Regular cardiac myocyte (primary cell): ENCODE measurements at places on chromosomes 6 and 20. TPM values are rescaled to one million over a fixed set of nuclear protein-coding genes. Genes with fewer than 3 reads are reported as not detected.

The OPRM1 gene
- not detected in 2 replicates for total RNA-seq

The TRIM10 gene
- total RNA-seq: under 0.01 TPM in 1 of 2 replicates, not detected in the other

The AVP gene
- total RNA-seq: not detected in 2 replicates

The ADGRF4 gene
- total RNA-seq: 0.19 and 0.28 TPM in 2 replicates

The L3MBTL3 gene
- total RNA-seq: 13.2 and 15.5 TPM in 2 replicates

The GSTA1 gene
- total RNA-seq: not detected in 2 replicates

The NEURL2 gene
- 1.5 and 5.1 TPM in 2 replicates for total RNA-seq

The CST2 gene
- total RNA-seq: 6.9 and 38.1 TPM in 2 replicates

The GSTA3 gene
- total RNA-seq: not detected in 2 replicates

The SERAC1 gene
- 6.7 and 13.2 TPM in 2 replicates for total RNA-seq

The CD93 gene
- 2.8 and 3.1 TPM in 2 replicates for total RNA-seq

The CSNK2A1 gene
- 120 and 125 TPM in 2 replicates for total RNA-seq

The GNRH2 gene
- 0.28 TPM in 1 of 2 replicates, not detected in the other for total RNA-seq

The ZNF512B gene
- total RNA-seq: 5.1 and 8.4 TPM in 2 replicates

The ZNFX1 gene
- total RNA-seq: 39.3 and 40.3 TPM in 2 replicates

The COL9A3 gene
- total RNA-seq: under 0.01 and 0.19 TPM in 2 replicates

The DSN1 gene
- 14.7 and 25.9 TPM in 2 replicates for total RNA-seq

The C6orf132 gene
- 0.28 and 1.2 TPM in 2 replicates for total RNA-seq

The CENPW gene
- total RNA-seq: 3.7 and 21.3 TPM in 2 replicates

The RREB1 gene
- total RNA-seq: 9.6 and 17.8 TPM in 2 replicates

The PSORS1C2 gene
- not detected in 2 replicates for total RNA-seq

The TFAP2D gene
- total RNA-seq: not detected in 2 replicates

The SIRPG gene
- not detected in 2 replicates for total RNA-seq

The PLN gene
- 0.19 and 3.1 TPM in 2 replicates for total RNA-seq

The SIRPB2 gene
- total RNA-seq: not detected in 2 replicates

The FGD2 gene
- total RNA-seq: not detected in 2 replicates

The SPTLC3 gene
- 3.1 and 5.9 TPM in 2 replicates for total RNA-seq

The SPATS1 gene
- not detected in 2 replicates for total RNA-seq

The PKHD1 gene
- under 0.01 TPM in 2 replicates for total RNA-seq

The BEND6 gene
- total RNA-seq: 10.0 and 13.8 TPM in 2 replicates

The CYP24A1 gene
- total RNA-seq: 0.96 and 1.7 TPM in 2 replicates

The ERMARD gene
- total RNA-seq: 15.5 and 17.2 TPM in 2 replicates

The SLC18B1 gene
- 4.6 and 6.8 TPM in 2 replicates for total RNA-seq

The ARFGEF3 gene
- total RNA-seq: 0.19 and 0.56 TPM in 2 replicates

The FILIP1 gene
- 0.58 and 2.5 TPM in 2 replicates for total RNA-seq

The MYBL2 gene
- 0.56 and 20.1 TPM in 2 replicates for total RNA-seq

The ARMH2 gene
- not detected in 2 replicates for total RNA-seq

The ZC3H12D gene
- total RNA-seq: under 0.01 TPM in 2 replicates

The RNF39 gene
- total RNA-seq: 0.28 TPM in 1 of 2 replicates, not detected in the other

The BACH2 gene
- under 0.01 TPM in 2 replicates for total RNA-seq

The ATP6V1G2 gene
- 1.2 and 5.1 TPM in 2 replicates for total RNA-seq

The FAM209B gene
- not detected in 2 replicates for total RNA-seq

The NKAIN4 gene
- 0.19 TPM in 1 of 2 replicates, not detected in the other for total RNA-seq

The LY86 gene
- not detected in 2 replicates for total RNA-seq

The RAET1L gene
- total RNA-seq: not detected in 2 replicates

The ARMC2 gene
- total RNA-seq: 1.5 and 6.2 TPM in 2 replicates

The FAXC gene
- 0.77 and 1.4 TPM in 2 replicates for total RNA-seq

The PLCB4 gene
- 7.1 and 7.3 TPM in 2 replicates for total RNA-seq

The AAR2 gene
- total RNA-seq: 20.0 and 22.4 TPM in 2 replicates

The GABRR2 gene
- 0.19 and 0.56 TPM in 2 replicates for total RNA-seq

The TSBP1 gene
- not detected in 2 replicates for total RNA-seq

The PLA2G7 gene
- under 0.01 TPM in 1 of 2 replicates, not detected in the other for total RNA-seq

The HNF4A gene
- under 0.01 and 0.19 TPM in 2 replicates for total RNA-seq

The OLIG3 gene
- not detected in 2 replicates for total RNA-seq

The LAMA4 gene
- total RNA-seq: 173 and 472 TPM in 2 replicates

The AIF1 gene
- total RNA-seq: not detected in 2 replicates
